Type B pancreatic cell (in vitro differentiated cells): ENCODE measurements at places on chromosomes 12 and 14. TPM values are rescaled to one million over a fixed set of nuclear protein-coding genes. Genes with fewer than 3 reads are reported as not detected.

Gene KRT3
- 0.68 and 2.3 TPM in 2 replicates for total RNA-seq

Gene SMCO3
- total RNA-seq, result not detected in 2 replicates

DNA sequence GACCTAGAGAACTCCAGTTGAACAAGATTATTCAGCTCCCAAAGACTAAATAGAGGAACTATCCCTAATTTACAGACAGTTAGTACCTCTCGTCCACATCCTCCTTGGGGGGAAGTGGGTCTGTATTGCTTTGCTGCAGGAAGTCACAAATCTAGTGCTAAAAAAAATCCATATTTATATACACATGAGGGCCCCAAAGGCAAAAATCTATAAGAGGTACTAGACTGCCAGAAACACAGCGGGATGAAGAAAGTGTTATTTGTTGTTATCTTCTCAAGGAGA is 190.1 kb downstream of the TTC8 start:
- DNase-seq, result no peak
- H3K4me1 ChIP-seq, result peaks cover 16% of the 10 kb centered on the region
- peaks cover 7% of the 10 kb centered on the region for H3K27me3 ChIP-seq
- no peak overlapping the region for H3K4me3 ChIP-seq

- no peak overlapping the region for H3K4me3 ChIP-seq
- H3K27ac ChIP-seq, result no peak overlapping the region
- H3K36me3 ChIP-seq, result peaks cover 4% of the 10 kb centered on the region
- H3K4me1 ChIP-seq, result no peaks in the 10 kb centered on the region
- no peaks in the 10 kb centered on the region for H3K27me3 ChIP-seq
- DNase-seq, result no peak
These were observed 138.4 kb downstream of the STXBP6 start for GRCh38 chr14:24911324-24912109.

- peaks cover 11% of the 10 kb centered on the region for H3K4me1 ChIP-seq
- no peaks in the 10 kb centered on the region for H3K27me3 ChIP-seq
- H3K27ac ChIP-seq, result no peak overlapping the region
- no peak for DNase-seq
- H3K36me3 ChIP-seq, result no peaks in the 10 kb centered on the region
- H3K4me3 ChIP-seq, result no peak overlapping the region
These were observed 321.5 kb downstream of the TMEM117 start for GRCh38 chr12:44157359-44157758.

DNA sequence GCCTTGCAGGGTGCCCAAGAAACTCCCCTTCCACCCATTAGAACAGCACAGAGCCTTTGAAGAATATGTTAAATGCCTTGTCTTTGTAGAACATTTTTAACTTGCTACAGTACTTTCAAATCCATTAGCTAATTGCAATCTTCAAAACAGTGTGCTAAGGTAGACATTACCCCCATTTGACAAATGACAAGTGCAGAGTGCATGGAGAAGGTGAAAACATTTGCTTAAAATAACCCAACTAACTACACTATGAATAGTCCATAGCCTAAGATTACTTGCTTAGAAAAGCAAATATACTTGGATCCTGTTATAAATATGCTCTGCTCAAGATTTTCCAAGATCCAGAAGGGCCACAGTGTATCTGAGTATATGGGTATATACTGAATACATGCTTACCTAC is 87.0 kb upstream of the G2E3 start:
- H3K27me3 ChIP-seq, result no peaks in the 10 kb centered on the region
- H3K4me1 ChIP-seq, result peaks cover 5% of the 10 kb centered on the region
- no peak overlapping the region for H3K27ac ChIP-seq
- DNase-seq, result no peak
- no peak overlapping the region for H3K4me3 ChIP-seq
- H3K36me3 ChIP-seq, result no peaks in the 10 kb centered on the region

DNA sequence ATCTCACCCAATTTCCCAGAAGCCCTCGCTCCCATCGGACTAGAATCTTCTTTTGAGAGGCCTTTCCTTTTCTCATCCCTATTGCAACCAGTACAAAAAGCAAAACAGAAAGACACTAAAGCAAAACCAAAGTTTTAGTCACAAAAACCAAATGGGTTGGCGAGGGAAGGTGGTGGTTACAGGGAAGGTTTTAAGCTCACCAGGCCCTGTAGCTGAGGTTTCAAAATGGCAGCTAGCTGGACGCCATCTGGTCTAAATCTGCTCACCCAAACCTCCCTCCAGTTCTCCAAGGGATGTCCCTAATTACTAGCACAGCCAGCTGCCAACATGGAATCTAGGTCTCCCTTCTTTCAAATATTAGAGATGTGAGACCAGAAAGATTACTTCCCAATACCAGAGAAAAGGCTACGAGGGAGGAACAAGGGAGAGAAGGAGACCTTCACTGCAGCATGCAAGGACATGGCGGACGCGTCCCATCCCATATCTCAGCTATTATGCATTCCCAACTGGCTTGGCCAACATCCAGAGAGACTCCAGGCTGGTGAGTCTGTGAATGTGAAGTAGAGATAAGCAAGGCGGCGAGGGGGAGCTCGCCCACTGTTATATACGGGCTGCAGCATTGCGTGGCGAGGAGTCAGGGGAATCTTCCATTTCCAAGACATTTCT is 70.8 kb downstream of the DPF3 start:
- H3K4me1 ChIP-seq, result no peaks in the 10 kb centered on the region
- no peaks in the 10 kb centered on the region for H3K27me3 ChIP-seq
- DNase-seq, result no peak
- H3K27ac ChIP-seq, result no peak overlapping the region
- H3K36me3 ChIP-seq, result no peaks in the 10 kb centered on the region

DNA sequence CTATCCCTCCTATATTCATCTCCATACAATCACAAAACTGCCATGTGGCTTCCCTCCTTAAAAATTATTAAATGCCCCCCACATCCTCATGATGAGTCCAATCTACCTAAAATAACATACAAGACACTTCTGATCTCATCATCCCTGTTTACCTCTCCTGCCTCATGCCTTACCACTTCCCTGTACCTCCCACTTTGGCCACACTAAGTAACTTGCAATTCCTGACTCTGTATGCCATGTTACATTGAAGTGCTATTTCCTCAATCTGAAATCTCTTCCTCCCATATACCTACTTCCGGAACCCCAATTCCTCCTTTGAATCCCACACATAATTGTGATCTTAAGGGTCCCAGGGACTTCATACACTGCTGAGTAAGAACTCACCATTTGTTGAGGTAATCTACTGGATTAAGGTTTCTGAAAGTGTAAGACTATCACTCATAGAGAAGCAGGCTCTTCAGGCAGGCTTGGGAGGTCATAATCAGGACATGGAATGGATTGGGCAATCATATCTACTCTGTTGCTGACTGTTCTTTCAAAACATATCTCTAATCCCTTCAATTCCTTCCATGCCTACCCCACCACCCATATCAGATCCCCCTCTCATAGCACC is 117.6 kb upstream of the PLEKHG7 start:
- peaks cover 10% of the 10 kb centered on the region for H3K4me1 ChIP-seq
- H3K36me3 ChIP-seq, result no peaks in the 10 kb centered on the region
- no peak overlapping the region for H3K4me3 ChIP-seq
- H3K27me3 ChIP-seq, result no peaks in the 10 kb centered on the region
- no peak overlapping the region for H3K27ac ChIP-seq
- DNase-seq, result no peak

DNA sequence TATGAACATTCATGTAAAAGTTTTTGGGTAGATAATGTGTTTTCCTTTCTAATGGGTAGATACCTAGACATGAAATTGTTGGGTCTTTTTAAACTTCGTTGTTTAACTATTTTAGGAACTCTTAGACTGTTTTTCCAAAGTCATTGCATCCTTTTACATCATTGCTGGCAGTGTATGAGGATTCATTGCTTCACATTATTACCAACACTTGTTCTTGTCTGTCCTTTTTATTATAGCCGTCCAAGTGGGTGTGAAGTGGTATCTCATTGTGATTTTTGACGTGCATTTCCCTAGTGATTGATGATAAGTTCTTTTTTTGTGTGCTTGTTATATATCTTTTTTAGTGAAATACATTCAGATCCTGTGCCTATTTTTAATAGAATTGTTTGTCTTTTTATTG is 39.4 kb downstream of the USP15 start:
- no peak overlapping the region for H3K4me3 ChIP-seq
- DNase-seq, result no peak
- no peak overlapping the region for H3K27ac ChIP-seq
